Kidney (tissue), 22 donors: ENCODE measurements at places on chromosomes 11 and 22. TPM values are rescaled to one million over a fixed set of nuclear protein-coding genes. Genes with fewer than 3 reads are reported as not detected.

RSF1 gene
- total RNA-seq: 71.9 TPM

INTS4 gene
- 34.6 TPM for total RNA-seq

MS4A15 gene
- not detected for total RNA-seq

SLC35E4 gene
- 3.2 TPM for total RNA-seq

PATE4 gene
- total RNA-seq: not detected

OTUB1 gene
- 69.0 TPM for total RNA-seq

DCDC1 gene
- total RNA-seq: 6.6 TPM

APOBEC3A gene
- 1.2 TPM for total RNA-seq

CCDC73 gene
- total RNA-seq: 0.25 TPM

TSGA10IP gene
- total RNA-seq: not detected

PTPRJ gene
- 80.5 TPM for total RNA-seq

APOL1 gene
- 160 TPM for total RNA-seq

TPBGL gene
- 0.69 TPM for total RNA-seq

REXO2 gene
- 66.4 TPM for total RNA-seq

PDE3B gene
- total RNA-seq: 7.4 TPM

TOMT gene
- total RNA-seq: not detected

PRODH gene
- total RNA-seq: 6.7 TPM

PLAAT4 gene
- total RNA-seq: 111 TPM

HPX gene
- total RNA-seq: 1.3 TPM

C1QTNF5 gene
- total RNA-seq: 42.8 TPM

IL18 gene
- 25.2 TPM for total RNA-seq

ISX gene
- not detected for total RNA-seq

HMOX1 gene
- total RNA-seq: 37.7 TPM

OR2AG2 gene
- 0.19 TPM for total RNA-seq

TBC1D10A gene
- total RNA-seq: 34.5 TPM

TRPM5 gene
- total RNA-seq: 0.25 TPM

TRIM51 gene
- total RNA-seq: not detected

OR51S1 gene
- total RNA-seq: not detected

SLC43A1 gene
- 4.1 TPM for total RNA-seq

RBMXL2 gene
- 0.13 TPM for total RNA-seq

ART5 gene
- not detected for total RNA-seq

TSPO gene
- 134 TPM for total RNA-seq

OR5A1 gene
- total RNA-seq: not detected

SMC1B gene
- not detected for total RNA-seq

IFITM10 gene
- 6.4 TPM for total RNA-seq

WT1 gene
- total RNA-seq: 0.66 TPM

PKP3 gene
- total RNA-seq: 3.6 TPM

LMO1 gene
- total RNA-seq: not detected

SYCE3 gene
- not detected for total RNA-seq

IGLL5 gene
- 103 TPM for total RNA-seq

CHORDC1 gene
- total RNA-seq: 21.7 TPM

TIMP3 gene
- total RNA-seq: 818 TPM

SFI1 gene
- total RNA-seq: 48.2 TPM

ROBO4 gene
- total RNA-seq: 29.5 TPM

ARHGEF17 gene
- 68.2 TPM for total RNA-seq

GLYATL2 gene
- not detected for total RNA-seq

GRAP2 gene
- 9.7 TPM for total RNA-seq

C11orf65 gene
- 1.1 TPM for total RNA-seq

CECR2 gene
- 3.4 TPM for total RNA-seq

SLC25A1 gene
- total RNA-seq: 62.6 TPM

HTATIP2 gene
- total RNA-seq: 37.5 TPM

TYR gene
- not detected for total RNA-seq

PATE2 gene
- total RNA-seq: not detected

GNB1L gene
- total RNA-seq: 4.4 TPM
